ENCODE measurements at places on chromosomes 7 and 10.

DNA sequence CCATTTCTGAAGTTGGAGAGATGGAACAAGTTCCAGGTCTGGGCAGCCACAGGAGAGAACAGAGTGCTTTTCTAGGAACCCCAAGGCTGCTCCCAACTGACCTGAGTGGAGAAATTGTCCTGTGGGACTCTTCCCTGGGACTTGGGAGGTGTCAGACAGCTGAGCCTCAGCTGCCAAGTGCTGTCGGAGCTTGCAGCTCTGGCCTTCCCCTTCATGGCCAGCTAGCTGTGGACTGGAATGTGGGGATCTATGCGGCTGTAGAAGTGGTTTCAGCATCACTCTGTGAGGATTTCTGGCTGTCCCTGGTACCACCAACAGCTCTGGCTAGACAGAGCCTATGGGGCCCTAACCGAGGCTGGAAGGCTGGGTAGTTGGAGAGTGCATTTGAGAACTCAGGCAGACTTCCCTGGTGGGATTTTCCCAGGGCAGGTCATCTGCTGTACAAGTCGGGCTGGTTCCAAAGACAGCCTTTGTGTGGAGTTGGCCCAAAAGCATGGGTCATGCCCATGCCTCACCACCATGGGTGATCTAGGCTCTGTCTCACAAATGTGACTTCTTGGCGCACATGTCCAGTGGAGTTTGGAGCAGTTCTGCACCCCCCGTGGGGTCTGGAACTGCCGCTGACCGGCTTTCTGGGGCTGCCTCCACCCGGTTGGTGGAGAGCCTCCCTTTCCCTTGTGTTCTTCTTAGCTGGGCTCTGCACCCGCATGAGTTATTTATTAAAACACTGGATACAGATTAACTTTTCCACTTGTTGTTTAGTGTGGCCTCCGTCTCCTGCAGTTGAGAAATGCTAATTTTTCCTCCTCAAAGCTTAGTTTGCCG lies 10.9 kb downstream of the SUFU start:
- DNase-seq, result no peak

DNA sequence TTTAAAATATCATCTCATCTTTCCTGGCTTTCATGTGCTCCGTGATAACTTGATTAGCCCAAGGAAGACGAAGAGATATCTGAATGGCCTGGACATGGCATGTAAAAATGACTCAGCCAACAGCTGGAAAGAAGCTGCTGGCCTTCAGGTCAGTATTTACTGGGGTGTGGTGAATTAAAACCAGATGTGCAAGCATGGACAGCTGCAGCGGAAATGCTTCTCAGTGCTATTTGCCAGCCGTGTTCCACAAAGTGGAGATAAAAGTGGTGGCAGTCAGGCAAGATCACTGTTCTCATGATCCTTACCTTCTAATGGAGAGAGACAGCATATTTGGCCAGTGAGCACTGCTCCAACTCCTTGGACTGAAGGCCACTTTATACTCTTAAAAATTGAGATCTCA lies 203.1 kb upstream of the VSTM2A start:
- DNase-seq, result peak; percentile 63

DNA sequence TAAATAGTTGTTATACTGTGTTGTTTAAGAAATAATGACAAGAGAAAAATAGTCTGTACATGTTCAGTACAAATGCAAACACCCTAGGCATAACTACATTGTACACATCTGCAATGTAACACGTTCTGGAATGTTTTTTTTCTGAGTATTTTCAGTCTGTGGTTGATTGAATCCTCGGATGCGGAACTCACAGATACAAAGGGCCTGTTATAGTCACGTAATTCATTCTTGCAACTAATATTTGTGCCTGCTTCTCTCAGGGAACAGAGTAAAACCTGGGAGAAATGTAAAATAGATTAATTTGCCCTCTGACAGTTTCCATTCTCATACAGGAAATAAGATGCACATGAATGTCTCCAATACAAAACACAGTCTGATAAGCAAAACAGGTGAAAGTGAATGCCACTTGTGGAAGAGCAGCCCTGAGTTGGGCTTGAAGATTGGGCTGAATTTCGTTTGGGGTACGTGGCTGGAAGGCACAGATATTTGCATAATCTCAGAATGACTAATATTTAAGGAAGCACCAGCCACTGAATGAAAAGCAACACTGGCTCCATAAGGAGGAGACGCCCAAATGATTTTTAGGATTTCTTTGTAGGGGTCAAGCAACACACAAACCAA lies 19.1 kb downstream of the DENND2A start:
- no peak for DNase-seq

GRCh38 chr7:146655928-146656797 lies 539.6 kb downstream of the CNTNAP2 start:
- DNase-seq, result no peak

DNA sequence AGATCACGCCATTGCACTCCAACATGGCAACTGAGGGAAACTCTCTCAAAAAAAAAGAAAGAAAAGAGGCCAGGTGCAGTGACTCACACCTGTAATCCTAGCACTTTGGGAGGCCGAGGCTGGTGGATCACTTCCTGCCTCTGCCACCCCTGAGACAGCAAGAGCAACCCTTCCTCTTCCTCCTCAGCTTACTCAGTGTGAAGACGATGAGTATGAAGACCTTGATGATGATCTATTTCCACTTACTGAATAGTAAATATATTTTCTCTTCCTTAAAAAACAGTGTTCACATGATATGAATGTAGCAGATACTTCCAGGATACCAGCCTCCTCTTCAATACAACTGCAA lies 2.1 kb upstream of the ZKSCAN1 start:
- no peak for DNase-seq

- DNase-seq, result no peak
Measured at GRCh38 chr10:97573672-97574071, 1.1 kb downstream of the ANKRD2 start.

DNA sequence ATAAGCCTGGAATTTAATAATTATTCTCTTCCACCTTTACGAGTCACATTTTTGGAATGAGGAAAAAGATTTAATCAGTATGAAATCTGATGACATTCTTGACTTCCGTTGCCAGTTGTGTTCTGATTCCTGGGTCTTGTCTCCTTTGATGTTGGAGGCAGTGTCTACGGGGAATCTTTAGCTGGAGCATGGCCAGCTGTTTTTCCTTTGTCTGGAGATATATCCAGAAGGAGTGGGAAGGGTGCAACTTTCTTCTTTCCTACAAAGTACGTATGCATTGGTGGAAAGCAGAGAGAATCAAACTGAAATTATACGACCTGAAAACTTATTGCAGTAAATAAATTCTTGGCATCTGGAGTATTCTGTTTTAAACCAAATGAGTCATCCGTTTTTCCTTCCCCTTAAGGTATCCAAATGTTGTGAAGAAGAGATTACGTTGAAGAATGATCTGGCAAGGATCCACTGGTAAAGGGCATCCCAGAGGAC lies 6.9 kb upstream of the GNG11 start:
- no peak for DNase-seq

GRCh38 chr10:124458889-124459288 lies 2.7 kb upstream of the LHPP start:
- DNase-seq, result no peak

GRCh38 chr10:113169111-113169510 lies 219.1 kb downstream of the TCF7L2 start:
- no peak for DNase-seq

DNA sequence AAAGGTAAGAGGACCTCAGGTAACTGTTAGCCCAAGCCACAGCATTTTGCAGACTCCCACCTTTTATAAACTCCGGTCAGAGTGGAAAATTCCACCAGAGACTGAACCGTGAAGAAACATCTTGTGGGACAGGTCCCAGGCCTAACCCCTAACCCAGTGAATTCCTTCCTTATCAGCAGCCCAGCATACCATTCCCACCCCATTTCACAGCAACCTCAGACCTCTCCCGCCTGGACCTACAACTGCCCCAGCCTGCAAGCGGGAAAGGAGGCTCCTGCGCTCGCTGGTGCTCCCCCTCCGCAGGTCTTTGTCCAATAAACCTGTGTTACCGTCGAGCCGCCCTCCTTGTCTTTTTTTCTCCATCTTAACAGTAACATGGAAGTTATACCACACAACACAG lies 736.6 kb downstream of the MAGI2 start:
- DNase-seq, result no peak

DNA sequence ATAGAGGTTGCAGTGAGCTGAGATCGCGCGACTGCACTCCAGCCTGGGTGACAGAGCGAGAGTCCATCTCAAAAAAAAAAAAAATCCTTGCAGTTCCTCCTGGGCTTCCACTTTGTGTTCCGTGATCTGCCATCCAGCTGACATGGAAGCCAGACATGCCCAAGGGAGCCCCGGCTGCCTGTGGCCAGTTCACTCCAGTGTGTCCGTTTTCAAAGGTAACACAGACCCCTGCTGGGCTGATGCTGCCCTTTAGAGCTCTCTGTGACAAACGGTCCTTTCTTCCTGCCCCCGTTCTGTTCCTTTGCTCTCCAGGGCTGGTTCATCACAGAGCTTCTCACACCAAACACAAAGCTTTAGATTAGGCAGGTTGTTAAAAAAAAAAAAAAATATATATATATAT lies 130.8 kb downstream of the CUL2 start:
- no peak for DNase-seq

GRCh38 chr7:39567294-39567693 lies 1.1 kb downstream of the YAE1 start:
- no peak for DNase-seq

- peak; percentile 22 for DNase-seq
Measured at GRCh38 chr7:12757443-12757842, 70.0 kb downstream of the ARL4A start.

Measured in femur (tissue), 1 donor.